ENCODE measurements at places on chromosomes 3 and 15.
A peak's percentile ranks its signal among the peaks of the same experiment; 100 is the strongest.

DNA sequence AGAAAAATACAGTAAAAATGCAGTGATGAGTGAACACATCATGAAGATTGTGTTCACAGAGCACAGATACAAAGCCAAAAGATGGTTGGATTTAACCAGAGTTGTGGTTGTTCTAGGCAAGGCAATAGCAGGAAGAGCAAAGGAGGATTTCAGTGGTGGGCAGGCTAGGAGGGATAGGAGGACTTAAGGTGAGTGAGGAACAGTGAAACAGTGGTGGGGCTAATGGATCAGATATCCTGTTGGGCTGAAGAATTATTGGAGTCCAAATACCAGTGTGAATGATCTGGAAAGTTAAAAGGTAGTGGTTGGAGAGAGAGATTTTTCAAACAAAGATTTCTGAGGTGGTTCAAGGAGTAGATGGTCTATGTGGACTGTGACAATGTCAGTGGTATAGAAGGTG is 108.3 kb downstream of the B3GALNT1 start:
- no peak for DNase-seq

- DNase-seq, result no peak
Measured at GRCh38 chr3:150740733-150741496, 22.1 kb downstream of the SIAH2 start.

DNA sequence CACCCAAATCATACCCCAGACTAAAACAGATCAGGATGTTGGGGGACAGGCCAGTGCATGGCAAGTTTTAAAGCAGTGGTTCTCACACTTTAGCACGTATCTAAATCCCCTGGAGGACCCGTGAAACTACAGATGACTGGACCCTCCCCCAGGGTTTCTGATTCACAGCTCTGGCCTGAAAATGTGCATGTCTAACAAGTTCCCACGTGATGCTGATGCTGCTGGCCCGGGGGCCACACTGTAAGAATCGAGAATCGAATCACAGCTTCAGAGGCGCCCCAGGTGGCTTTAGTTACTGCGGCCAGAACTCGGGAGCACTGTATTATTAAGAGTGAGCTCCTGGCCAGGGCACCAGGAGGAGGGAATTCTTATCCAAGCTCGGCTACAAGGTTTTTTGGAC is 11.6 kb downstream of the ADAMTS17 start:
- no peak for DNase-seq

- no peak for DNase-seq
Measured at GRCh38 chr15:26841941-26842340, 24.9 kb upstream of the GABRA5 start.

DNA sequence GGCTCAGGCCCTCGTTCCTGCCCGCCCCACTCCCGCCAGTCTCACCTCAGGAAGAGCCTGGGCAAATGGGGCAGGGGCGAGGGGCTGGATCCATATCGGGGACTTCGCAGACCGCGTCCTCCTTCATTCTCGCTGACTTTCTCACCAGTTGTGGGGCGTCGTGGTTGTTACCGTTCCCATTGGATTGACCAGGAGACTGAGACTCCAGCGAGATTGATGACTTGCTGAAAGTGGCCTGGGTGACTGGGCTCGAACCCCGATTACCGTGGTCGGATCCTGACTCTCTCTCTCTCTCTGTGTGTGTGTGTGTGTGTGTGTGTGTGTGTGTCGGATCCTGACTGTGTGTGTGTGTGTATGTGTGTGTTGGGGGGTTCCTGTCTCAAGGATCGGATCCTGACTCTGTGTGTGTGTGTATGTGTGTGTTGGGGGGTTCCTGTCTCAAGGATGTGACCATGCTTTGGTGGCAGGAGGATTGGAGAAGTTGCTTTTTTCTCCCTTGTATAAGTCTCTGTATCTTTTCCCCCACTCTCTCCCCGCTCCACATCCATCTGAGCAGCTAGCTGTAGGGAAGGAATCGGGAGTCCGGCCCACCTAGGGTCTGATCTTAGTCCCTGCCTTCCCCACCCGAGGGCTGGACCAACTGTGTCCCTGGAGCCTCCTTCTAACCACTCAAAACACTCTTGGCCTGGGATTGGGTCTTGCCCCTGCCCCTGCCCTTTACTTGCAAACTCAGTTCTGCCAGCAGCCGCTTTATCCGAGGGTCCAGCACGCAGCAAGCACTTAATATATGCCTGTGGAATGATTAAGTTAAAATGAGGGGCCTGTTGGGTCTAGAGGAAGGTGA is 603 bp downstream of the PLEKHO2 start:
- no peak for DNase-seq

DNA sequence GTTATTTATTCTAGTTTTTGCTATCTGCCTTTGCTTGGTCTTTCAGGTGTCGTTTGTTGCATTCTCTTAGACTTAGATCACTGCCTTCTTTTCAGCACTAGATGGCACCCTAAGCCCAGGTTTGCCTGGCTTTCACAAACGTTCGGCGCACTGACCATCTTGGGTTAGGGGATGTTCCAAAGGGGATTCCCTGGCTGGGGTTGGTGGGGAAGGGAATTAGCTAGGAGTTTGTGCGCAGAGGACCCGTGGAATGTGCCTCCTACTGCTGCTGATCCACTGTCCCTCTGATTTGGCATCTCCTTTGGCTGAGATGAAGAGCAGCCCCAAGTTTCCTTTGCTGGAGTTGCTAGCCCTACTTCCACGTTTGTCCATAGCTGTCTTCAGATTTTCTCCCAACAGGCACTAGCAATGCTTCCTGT is 33.9 kb downstream of the PFN2 start:
- peak; percentile 21 for DNase-seq

DNA sequence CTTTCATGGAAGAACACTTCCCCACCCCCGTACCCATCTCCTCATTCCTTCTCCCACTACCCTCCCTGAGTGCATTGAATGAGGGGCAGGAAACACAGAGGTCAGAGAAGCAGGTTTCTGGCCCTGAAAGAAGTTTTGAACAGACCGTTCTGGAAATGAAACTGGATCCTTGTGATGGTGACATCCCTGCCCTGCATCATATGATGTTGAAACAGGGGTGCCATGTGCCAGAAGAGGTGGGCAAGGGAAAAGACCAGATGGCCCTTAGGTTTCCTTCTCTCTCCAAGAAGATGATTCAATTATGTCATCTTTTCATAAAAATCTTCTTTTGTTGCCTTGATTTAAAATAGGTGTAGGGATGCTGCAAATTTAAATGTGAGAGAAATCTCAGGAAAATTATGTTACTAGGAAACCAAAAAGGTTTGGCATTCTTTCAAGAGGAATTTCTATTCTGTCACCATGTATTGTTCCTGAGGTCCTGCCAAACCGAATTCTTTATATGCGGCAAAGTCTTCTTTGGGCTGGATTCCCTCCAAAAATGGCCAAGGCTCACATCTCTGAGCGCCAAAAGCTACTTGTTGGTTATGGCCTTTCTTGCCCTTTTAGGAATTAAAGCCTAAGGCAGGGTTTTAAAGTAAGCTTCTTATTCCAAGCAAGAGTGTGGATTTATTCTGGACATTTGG is 19.9 kb upstream of the TNFAIP8L3 start:
- no peak for DNase-seq

- DNase-seq, result no peak
Measured at GRCh38 chr3:37611771-37612170, 249.9 kb upstream of the CTDSPL start.

- DNase-seq, result no peak
Measured at GRCh38 chr3:11555211-11555782, 88.4 kb downstream of the VGLL4 start.

DNA sequence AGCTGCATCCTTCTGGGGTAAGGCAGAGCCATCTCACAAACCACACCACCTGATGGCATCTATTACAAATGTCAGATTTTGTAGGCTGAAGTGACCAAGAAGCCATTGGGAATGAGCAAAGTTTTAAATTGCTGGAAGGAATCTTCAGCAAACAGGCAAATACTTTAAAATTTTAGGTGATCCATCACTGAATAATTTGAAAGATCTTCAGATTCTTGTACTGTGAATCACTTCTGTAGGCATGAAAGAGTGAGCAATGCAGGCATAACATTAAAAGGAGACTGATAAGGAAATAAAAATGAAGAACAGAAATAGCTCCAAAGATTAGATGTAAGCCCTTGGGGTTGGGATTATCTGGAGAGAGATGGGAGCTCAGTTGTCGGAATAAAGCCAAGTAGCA is 36.0 kb upstream of the ALDH1L1 start:
- no peak for DNase-seq

DNA sequence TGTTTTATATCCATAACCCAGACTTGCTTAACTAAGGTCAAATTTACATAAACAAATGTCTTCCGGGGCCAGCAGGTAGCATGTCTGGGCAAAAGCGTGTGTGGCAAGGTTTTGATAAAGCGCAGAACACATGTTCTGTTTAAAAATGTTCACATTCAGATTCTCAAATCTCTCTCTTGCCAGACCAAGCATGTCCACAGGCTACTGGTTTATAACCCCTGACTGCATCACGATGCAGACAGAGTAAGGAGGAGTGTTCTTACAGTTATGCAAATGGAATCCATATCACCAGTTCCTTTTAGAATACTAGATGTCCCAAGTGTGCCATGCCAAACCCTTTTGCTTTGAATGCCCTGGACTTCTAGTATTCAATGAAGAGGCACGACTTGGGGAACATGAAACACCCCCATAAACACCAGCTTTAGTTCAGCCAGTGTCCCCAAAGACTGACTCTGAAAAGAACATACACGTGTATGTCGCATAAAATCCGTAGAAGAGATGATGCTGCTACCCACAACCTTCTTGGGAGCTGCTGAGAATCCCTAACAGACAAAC is 412.0 kb downstream of the CNTN4 start:
- peak; percentile 5 for DNase-seq

GRCh38 chr3:171485338-171485737 is 25.1 kb upstream of the TNIK start:
- no peak for DNase-seq

- DNase-seq, result no peak
Measured at GRCh38 chr3:85838921-85839320, 880.1 kb downstream of the CADM2 start.

DNA sequence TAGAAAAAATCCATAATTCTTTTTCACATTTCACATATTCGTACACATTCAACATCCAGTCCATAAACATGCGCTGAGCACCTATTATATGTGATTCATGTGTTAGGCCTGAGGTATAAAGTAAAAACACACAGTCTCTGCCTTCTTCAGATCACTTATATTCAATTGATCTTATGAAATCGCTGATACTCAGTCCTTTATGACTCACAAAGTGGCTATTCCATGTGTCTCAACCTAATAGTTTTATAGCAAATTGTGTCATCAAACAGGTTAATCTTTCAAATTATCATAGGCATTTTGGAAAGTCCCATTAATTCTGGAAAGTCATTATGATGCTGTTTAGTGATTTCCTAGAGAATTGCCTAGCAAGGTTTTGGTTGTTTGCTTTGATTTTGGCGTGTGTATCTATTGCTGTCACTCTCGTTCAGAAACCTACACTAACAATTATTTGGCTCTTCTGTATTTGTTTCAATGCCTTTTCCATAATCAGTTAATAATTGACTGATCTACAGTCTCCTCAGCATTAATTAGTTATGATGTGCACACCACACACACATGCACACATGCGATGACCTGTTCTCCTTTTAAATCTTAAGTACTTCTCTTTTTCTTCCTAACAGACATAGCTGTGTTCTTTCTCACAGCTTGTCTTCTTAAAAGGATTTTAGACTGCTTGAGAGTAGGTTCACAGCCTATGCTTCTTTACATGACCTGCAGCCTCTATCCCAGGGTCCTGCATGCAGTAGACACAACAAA is 353.1 kb downstream of the MECOM start:
- DNase-seq, result no peak

DNA sequence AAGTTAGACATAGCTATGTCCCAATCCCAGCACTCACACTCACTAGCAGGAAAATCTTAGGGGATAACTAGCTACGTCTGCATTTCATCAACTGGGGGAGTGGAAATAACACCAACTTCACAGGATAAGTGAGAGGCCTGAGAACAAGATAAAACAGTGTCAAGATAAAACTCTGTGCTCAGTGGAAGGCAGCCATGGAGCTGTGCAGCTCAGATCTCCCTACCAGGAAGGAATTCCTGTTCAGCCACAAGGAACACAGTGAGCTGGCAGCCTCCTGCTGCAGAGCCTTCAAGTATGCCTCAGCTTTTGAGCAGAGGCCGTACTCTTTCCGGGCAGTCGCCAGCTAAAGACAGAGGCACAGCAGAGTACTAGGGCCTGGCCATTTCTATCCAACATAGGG is 115.8 kb upstream of the TOPAZ1 start:
- DNase-seq, result no peak

- DNase-seq, result no peak
Measured at GRCh38 chr3:25040748-25041147, 387.3 kb upstream of the RARB start.

GRCh38 chr15:64355348-64355943 is 527 bp downstream of the CSNK1G1 start:
- no peak for DNase-seq

GRCh38 chr15:99909592-99910295 is 176.5 kb upstream of the LYSMD4 start:
- no peak for DNase-seq

- DNase-seq, result peak; percentile 43
Measured at GRCh38 chr3:114879059-114880031, 267.7 kb downstream of the ZBTB20 start.

DNA sequence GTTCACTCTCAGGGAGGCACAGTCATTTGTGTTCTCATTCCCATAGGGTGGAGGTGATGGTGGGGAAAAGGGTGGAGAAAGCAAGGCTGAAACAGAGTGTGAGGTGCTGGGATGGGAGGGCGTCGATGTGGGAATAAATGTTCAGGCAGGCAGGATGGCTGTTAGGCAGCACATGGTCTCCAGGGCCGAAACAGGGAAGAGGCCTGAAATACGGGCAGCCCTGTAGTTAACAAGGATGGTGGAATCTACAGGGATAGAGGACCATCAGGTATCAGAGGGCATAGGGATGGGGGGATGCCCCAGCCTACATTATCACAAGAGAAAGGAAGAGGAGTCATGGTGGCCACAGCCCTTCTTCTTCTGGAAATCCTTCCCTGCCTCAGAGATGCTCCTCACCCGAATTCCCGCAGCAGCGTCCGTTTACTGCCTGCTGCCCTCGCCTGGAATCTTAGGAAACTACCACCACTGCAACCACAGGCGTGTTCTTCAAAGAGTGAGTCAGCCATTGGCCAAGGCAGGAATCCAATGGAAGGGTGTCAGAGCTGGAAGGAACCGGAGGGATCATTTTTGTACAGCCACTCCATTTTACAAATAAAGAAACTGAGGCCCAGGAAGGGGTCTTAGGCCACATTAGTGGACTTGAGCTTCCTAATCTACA is 49.7 kb upstream of the POMGNT2 start:
- no peak for DNase-seq

DNA sequence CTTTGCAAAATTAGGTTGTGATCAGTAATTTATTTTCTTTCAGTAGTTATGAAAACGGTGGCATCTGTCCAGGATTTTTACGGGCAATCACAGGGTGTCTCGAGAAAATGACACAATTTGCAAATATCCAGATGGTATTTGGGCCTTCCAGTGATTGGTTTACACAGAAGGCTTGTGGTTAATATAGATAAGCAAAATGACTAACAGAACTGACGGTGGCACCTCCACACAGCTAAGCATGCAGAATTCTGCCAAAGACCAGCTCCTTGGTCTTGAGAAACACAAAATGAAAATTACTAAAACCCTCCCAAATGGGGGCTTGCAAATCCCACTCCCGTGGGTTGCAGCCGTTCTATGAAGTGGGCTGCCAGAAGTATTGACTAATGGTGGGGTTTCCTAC is 5.5 kb downstream of the ARHGEF3 start:
- DNase-seq, result no peak
